H54 (cell line): ENCODE measurements at places on chromosomes 16 and 17.
A peak's percentile ranks its signal among the peaks of the same experiment; 100 is the strongest.

DNA sequence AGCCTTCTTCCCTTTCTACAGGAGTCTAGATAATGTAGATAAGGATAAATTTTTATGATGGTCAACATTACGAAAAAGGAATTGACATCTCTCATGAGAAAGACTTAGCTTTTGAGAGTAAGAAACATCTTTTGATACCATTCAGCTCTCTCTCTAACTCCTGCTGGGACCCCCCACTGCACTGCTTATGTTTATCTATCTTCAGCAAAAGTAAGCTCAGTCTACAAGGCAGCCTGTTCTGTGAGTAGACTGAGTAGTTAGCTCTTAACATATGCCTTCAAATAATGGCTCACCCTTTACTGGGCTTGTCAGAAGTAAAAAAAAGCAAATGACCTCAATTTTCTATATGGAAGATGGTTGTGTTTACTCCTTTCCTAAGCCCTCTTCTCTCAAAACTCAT lies 372.2 kb upstream of the CDH11 start:
- DNase-seq = no peak

GRCh38 chr17:79217473-79218135 lies 143.0 kb downstream of the ENGASE start:
- no peak for DNase-seq

GRCh38 chr16:65142276-65142675 lies 20.4 kb upstream of the CDH11 start:
- DNase-seq = no peak

- no peak for DNase-seq
Observed at GRCh38 chr16:79328402-79329165, 272.0 kb downstream of the MAF start.

GRCh38 chr17:8175795-8176196 lies 384 bp downstream of the TMEM107 start:
- DNase-seq = no peak

- DNase-seq = no peak
Observed at GRCh38 chr17:80719449-80719848, 174.8 kb downstream of the RPTOR start.

- no peak for DNase-seq
Observed at GRCh38 chr17:81687770-81688541, 4.1 kb downstream of the HGS start.

DNA sequence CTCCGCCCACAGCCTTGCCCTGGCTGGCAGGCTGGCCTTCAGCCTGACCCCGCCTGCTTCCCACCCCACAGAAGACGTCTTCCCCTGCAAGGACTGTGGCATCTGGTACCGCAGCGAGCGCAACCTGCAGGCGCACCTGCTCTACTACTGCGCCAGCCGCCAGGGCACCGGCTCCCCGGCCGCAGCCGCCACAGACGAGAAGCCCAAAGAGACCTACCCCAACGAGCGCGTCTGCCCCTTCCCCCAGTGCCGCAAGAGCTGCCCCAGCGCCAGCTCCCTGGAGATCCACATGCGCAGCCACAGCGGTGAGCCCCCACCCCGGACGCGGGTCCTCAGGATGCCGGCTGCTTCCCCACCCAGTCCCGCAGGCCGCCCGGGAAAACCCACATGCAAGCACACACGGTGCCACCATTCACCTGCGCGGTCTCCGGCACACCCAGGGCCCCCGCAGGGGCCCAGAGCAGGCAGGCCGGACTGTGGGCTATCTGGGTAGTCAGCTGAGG lies 38.2 kb upstream of the ZC3H18 start:
- DNase-seq = no peak

GRCh38 chr16:6284731-6285130 lies 1047.9 kb upstream of the RBFOX1 start:
- no peak for DNase-seq

DNA sequence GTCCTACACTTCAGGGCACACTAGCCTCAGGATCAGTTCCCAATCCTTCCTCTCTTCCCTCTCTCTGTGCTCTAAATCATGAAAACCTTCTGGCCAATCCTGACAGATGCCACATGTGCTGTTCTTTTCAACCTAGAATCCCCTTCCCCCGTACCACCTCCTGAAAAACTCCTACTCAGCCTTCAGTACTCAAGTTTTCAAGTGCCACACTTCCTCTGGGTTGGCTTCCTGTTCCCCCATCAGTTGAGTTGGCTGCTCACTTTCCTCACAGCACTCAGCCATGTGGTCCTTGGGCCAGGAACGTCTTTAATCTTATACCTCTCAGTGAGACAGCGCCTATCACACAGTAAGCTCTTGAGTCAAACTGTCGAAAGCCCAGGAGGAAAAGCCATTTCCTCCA lies 3.3 kb downstream of the ASPHD1 start:
- no peak for DNase-seq

GRCh38 chr16:81551151-81551808 lies 106.7 kb downstream of the CMIP start:
- peak; percentile 62 for DNase-seq

DNA sequence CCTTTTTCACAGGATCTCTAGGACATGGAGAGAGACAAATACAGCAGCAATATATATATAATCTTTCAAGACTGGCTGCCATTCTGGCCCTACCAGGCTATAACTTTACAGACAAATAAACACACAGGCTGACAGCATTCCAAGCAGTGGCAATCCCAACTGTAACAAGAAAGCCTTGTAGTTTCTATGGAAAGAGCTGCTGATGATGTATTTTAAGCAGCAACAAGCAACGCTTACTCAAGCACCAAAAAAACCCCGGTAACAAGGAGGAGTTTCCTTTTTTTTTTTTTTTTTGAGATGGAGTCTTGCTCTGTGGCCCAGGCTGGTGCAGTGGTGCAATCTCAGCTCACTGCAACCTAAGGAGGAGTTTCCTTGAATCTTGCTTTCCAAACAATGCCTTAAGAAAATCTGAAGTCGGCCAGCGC lies 23.2 kb downstream of the LSM12 start:
- DNase-seq = no peak

DNA sequence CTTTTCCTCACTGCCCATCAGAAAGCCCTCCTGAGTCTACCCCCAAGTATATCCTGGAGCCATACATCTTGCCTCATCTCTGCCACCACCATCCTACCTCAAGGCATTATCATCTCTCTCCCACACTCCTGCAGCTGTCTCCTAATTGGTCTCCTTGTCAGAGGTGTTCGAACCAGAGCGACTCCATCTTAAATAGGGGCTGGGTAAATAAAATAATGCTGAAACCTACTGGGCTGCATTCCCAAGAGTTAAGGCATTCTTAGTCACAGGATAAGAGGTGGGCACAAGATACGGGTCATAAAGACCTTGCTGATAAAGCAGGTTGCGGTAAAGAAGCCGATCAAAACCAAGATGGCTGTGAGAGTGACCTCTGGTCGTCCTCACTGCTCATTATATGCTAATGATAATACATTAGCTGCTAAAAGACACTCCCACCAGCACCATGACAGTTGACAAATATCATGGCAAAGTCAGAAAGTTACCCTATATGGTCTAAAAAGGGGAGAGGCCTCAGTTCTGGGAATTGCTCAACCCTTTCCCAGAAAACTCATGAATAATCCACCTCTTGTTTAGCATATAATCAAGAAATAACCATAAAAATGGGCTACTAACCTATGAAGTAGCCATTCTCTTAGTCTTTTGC lies 97.0 kb upstream of the C16orf82 start:
- DNase-seq = no peak

- no peak for DNase-seq
Observed at GRCh38 chr16:82598771-82599170, 28.0 kb upstream of the CDH13 start.

DNA sequence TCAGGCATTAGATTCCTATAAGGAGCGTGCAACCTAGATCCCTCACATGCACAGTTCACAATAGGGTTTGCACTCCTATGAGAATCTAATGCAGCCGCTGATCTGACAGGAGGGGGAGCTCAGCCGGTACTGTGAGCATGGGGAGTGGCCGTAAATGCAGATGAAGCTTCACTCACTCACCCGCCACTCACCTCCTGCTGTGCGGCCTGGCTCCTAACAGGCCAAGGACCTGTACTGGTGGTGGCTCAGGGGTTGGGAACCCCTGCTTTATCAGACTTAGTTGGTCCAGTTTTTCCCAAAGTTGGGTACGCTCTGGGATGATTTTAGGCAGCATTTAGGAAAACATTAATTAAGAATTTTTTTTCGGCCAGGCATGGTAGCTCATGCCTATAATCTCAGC lies 103.8 kb downstream of the MARF1 start:
- DNase-seq = no peak

DNA sequence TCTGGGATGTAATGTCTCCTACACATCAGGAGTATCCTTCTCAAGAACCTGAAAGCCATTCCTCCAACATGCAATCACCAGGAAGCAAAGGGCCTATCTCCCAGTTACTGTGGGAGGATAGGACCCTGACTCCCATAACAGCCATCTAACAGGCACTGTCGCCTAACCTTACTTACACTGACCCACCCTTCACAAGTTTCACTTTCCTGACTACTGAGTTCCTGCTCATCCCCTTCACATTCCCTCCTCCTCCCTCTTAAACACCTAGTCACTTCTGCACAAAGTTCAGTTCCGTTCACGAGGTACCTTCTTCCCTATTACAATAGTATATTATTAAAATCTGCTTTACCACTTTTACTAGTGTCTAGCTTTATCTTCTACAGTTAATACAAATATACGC lies 1.3 kb downstream of the C17orf67 start:
- DNase-seq = no peak

GRCh38 chr17:7867881-7868329 lies 10.1 kb downstream of the CYB5D1 start:
- DNase-seq = no peak

DNA sequence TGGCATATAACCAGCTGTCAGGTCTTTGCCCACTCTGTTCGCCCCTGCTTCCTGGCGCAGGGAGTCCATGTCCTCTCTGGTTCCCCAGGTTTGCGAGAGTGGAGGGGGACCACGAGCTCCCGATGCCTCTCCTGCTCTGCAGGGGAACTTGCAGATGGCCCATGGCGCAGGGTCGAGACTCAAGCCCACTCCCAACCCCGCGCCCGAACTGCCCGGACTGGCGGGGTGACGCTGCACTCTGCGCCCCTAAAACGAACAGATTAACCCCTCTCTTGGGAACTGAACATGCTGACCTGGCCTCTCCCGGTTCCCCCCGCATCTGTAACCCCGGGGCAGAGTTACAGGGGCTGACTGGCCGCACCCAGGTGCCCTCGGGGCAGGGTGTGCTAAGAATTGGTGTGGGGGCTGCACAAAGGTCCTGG lies 681 bp upstream of the PLA2G15 start:
- DNase-seq = no peak

- DNase-seq = no peak
Observed at GRCh38 chr17:71304498-71305158, 816.2 kb upstream of the SOX9 start.

- peak; percentile 63 for DNase-seq
Observed at GRCh38 chr16:1297018-1297696, 12.3 kb upstream of the UBE2I start.

DNA sequence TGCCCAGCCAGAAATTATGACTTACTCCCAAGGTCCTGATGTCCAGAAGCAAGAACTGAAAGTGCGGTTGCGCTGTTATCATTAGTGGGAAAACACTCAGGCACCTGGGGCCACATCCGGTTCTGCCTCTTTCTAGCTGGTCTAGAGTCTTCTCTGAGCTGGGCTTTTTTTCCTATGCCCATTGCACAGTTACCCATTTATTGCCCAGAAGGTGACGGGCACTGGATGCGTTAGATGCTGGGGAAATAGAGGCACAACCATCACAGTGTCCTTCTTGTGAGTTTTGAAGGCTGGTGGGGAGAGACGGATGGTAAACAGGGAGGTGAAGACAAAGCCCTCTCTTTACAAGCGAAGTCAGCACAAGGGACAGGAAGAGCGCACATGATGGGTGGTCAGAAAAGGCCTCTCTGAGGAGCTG lies 37.7 kb downstream of the PLCG2 start:
- DNase-seq = no peak

- peak; percentile 98 for DNase-seq
Observed at GRCh38 chr17:44919885-44920564, 4.7 kb upstream of the GFAP start.

GRCh38 chr17:19578545-19578944 lies 44.9 kb downstream of the SLC47A1 start:
- DNase-seq = peak; percentile 51

GRCh38 chr17:71200597-71200996 lies 920.2 kb upstream of the SOX9 start:
- DNase-seq = no peak

- no peak for DNase-seq
Observed at GRCh38 chr17:75110234-75110937, 617 bp downstream of the ARMC7 start.

GRCh38 chr17:751269-752001 lies 629 bp downstream of the GEMIN4 start:
- peak; percentile 46 for DNase-seq

- DNase-seq = no peak
Observed at GRCh38 chr17:15456972-15457722, 10.3 kb downstream of the CDRT4 start.

GRCh38 chr16:84117494-84117843 lies 727 bp upstream of the MBTPS1 start:
- DNase-seq = no peak

DNA sequence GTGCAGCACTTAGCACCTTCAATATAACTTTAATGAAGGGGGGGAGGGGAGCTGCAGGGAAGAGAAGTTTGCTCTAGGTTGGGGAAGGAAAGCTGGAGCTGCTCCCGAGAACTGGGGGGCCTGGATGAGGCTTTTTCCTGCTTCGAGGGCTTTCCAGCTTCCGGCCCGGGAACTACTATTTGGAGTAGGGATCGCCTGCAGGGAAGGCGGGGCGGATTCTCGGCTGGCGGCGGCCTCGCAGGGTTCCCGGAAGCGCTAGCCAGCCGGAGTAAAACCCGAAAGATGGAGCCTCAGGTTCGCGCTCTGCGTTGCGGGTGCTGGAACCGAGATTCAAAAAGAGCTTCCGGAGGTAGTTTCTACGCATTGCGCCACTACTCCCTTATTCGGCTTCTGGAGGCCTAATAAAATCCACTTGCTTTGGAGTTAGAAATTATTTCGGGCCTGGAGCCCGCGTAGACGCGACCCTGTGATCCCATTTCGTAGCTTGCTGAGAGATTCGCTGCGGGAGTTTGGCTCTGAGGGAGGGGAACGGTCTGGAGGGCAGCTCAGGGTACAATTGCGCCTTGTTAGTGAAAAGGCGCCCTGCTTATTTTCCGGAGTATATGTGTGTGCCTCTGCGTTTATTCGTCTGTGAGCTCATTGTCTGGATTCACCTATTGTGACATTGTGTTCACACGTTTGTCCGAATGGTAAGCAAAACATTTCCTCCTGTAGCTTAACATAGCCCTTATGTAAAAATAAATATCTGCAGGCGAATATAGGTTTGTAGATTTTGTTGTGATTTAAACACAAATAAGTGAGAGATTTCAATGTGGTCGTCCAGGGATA lies 652 bp downstream of the PRAC2 start:
- DNase-seq = no peak

DNA sequence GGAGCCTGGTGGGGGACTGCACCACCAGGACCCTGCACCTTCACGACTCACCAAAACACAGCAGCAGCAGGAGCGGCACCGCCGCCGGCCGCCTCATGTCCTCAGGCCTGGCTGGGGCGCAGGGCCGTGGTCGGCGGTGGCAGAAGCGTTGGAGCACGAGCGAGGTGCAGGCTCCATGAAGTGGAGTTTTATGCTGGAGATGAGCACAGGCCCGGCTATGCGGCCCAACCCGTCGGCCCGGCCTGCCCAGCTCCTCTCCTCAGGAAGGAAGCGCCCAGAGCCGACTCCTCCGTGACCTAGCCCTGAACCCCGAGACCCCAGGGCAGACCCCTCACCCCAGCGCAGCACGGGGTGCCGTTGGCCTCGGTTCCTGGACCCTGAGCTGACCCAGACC lies at the start of gene PRSS27:
Gene PRSS27 (minus strand): TSS at position 161 of the 394 bp plus-strand sequence. CDS start 64 bp downstream, at position 97.
- DNase-seq = no peak

- DNase-seq = no peak
Observed at GRCh38 chr16:75343941-75344340, 89.4 kb downstream of the CFDP1 start.
